Thyroid gland (tissue), 4 donors: ENCODE measurements at places on chromosomes 16 and 17. TPM values are rescaled to one million over a fixed set of nuclear protein-coding genes. Genes with fewer than 3 reads are reported as not detected.

- no peaks in the 10 kb centered on the region for H3K36me3 ChIP-seq
- H3K4me1 ChIP-seq: peaks cover 34% of the 10 kb centered on the region
- no peak overlapping the region for H3K4me3 ChIP-seq
- no peak for DNase-seq
These were observed 87.8 kb downstream of the SPAG9 start for GRCh38 chr17:51032850-51033249.

DNA sequence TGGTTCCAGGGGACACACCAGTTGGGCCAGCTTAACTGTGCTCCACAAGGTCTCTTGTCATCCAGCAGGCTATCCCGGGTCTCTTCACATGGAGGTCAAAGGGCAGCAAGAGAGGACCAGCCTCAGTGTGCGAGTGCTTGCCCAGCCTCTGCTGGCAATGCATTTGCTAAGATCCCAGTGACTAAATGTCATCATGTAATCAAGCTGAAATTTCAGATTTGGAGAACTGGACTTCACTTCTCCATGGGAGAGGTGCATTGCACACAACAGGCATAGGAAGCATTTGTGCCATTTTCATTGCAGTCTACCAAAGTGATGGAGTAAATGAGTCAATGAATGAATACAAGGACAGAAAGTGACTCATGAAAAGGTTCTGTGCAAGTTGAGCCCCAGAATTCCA, 51.2 kb upstream of the KDM8 start:
- no peaks in the 10 kb centered on the region for H3K4me1 ChIP-seq
- H3K4me3 ChIP-seq: no peak overlapping the region
- H3K27me3 ChIP-seq: no peaks in the 10 kb centered on the region
- no peak for DNase-seq

Gene SCNN1B
- 13.0 TPM for total RNA-seq

DNA sequence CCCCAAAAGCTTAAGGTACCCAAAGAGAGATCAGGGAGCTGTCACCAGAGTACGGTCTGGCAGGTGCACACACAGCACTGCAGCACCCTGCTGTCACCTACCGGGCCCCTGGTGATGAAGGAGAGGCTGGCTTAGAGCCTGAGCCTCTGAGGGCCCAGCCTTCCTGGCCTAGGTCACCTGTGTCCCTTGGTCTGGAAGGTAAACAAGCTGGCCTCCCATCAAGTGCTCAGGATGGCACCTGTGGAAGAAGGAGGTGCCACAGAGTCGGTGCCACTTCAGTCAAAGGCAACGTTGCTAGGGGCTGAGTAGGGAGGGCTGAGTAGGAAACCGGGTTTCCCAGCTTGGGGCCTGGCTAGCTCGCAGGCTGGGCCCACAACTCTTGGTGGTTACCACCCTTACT, 70.7 kb downstream of the COG7 start:
- H3K4me3 ChIP-seq: no peak overlapping the region
- peaks cover 6% of the 10 kb centered on the region for H3K4me1 ChIP-seq
- DNase-seq: peak; percentile 40

- peak overlapping the region; percentile 27 for H3K27ac ChIP-seq
- no peaks in the 10 kb centered on the region for H3K36me3 ChIP-seq
- no peak overlapping the region for H3K4me3 ChIP-seq
- no peaks in the 10 kb centered on the region for H3K27me3 ChIP-seq
- DNase-seq: peak; percentile 40
- H3K4me1 ChIP-seq: peaks cover 18% of the 10 kb centered on the region
These were observed 721 bp upstream of the WFIKKN2 start for GRCh38 chr17:50834429-50835300.

Gene CSF3
- total RNA-seq: not detected

Gene GAS2L2
- not detected for total RNA-seq

DNA sequence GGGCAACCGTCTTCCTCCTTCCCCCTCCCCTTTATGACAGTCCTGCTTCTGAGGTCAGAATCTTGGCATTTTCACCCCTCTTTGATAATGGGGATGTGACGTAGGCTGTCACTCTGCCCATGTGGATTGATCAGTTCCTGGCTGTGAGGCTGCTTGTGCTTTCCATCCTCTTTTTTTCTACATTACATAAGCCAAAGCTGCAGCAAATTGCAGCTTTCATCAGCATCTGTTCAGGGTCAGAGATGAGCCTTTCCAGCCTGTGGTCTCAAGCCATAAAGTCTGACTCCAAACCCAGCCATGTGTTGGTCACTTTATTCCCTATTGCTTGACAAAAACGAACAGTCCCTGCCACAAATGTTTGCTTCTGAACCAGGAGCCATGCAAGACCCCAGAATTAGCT, 535.1 kb downstream of the CDH11 start:
- H3K36me3 ChIP-seq: no peaks in the 10 kb centered on the region
- H3K27me3 ChIP-seq: no peaks in the 10 kb centered on the region
- no peak overlapping the region for H3K27ac ChIP-seq
- no peak overlapping the region for H3K4me3 ChIP-seq
- H3K4me1 ChIP-seq: no peaks in the 10 kb centered on the region
- no peak for DNase-seq

Gene SOX15
- total RNA-seq: 0.67 TPM

Gene CDRT4
- 4.0 TPM for total RNA-seq

Gene NPIPA3
- total RNA-seq: 1.2 TPM
